ENCODE measurements at places on chromosomes 3 and 15.

- DNase-seq = no peak
Observed at GRCh38 chr3:128584412-128585020, 66.1 kb downstream of the RPN1 start.

DNA sequence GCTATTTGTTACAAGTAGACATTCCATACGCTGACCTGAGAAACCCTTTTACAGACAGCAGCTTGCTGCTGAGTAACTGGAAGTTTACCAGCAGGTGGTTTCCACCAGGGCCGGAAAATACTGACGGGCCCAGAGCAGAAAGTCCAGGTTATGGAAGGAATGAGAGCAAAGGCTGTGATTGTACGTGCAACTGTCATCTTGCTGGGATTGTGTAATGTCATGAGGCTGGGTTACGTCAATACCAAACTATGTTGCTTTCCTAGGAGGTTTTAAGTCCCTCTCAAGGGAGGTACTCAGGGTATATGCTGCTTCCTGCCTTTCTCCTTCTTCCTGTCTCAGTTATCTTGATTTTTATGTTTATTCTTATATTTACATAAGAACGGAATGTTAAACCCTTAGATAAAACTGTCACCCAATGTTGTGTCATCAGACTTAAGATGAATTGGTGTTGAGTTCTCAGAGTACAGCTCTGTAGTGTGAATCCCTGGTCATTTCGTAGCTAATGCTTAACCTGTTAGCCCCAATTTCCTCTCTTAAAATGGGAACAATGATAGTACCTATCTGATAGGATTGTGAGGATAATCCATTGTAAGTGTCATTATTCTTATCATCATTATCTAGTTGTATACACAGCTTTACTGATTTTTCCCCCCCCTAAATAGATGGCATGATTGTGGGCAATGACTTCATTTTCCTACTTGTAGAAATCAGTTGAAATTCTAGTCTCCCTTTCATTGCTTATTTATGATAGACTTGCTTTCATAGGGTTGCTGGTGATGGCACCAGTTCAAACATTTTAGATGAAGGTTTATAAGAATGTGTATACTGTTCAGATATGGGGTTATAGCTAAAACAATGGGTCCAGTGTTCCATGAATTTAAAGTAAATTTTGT lies 101.4 kb downstream of the FNDC3B start:
- DNase-seq = no peak

DNA sequence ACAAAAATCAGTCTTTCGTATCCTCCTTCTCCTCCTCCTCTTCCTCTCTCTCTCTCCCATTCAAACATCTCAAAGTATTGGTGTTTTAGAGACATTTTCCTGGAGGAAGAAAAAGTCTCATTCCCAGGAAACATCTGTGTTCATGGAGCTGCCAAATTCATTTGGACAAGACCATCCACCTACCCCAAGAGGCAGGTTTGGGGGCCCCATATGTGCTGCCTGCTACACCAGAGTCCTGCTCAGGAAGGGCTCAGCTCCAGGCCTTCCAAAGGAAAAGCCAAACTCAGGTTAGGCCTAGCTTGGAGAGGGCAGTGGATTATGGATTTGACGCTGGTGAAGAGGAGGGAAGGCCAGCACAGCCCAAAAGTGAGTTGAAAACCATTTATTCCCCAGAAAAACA lies 131.2 kb downstream of the SRGAP3 start:
- DNase-seq = no peak

- no peak for DNase-seq
Observed at GRCh38 chr15:27937851-27938250, 161.3 kb downstream of the OCA2 start.

- DNase-seq = no peak
Observed at GRCh38 chr3:197994736-197995135, 34.7 kb downstream of the LMLN start.

GRCh38 chr3:122200661-122201060 lies 17.2 kb downstream of the CASR start:
- DNase-seq = no peak

DNA sequence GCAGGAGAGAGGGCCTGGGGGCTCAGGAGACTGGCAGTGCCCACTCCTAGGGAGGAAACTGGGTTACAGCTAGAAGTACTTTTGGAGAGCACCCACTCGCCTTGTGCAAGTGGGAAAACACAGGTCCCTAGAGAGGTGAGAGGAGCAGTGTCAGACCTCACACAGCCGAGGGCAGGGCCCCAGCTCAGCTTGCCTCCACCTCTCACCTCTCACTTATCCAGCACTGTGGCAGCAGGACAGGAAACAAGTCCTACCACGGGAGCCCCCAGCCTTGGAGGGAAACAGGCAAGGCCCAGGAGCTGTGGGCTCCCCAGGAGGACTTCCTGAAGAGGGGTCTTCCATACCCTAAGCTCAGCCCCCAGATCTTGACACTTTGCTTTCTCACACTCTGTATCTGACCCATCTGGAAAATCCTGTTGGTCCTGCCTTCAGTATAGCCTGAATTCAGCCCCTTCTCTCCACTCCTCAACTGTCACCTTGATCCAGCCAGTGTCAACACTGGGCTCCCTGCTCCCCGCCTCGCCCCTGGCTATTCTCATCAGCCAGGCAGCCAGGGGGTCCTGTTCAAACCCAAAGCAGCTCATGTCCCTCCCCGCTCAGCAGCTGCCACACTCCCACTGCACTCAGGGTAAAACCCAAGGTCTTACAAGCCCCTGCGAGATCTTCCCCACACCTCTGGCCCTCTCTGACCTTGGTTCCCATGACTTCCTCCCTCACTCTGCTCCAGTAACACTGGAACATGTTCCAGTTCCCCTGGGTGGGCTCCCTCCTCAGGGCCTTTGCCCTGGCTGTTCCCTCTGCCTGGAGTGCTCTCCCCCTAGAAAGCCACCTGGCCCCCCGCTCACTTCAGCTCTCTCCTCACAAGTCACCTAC lies 870 bp upstream of the TMEM40 start:
- no peak for DNase-seq

DNA sequence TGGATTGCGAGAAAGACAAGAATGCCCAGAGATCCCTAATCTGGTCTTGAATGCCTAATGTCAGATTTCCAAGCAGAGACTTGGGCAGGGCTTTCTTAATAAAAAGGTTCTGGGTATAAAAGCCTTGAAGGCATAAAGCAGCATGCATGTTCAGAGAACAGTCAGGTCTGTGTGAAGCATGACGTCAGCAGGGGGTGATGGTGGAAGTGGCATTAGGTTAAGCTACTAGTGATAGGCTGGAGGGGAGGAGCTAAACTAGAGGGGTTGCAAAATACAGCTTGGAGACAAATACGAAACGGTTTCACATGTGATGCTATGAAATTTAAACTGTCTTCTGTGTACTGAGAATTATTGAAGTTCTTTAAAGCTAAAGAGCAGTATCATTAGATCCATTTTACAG lies 125.6 kb downstream of the VPS8 start:
- no peak for DNase-seq

GRCh38 chr15:39287322-39288195 lies 293.3 kb upstream of the THBS1 start:
- no peak for DNase-seq

GRCh38 chr15:64897345-64897985 lies 14.2 kb upstream of the ANKDD1A start:
- no peak for DNase-seq

DNA sequence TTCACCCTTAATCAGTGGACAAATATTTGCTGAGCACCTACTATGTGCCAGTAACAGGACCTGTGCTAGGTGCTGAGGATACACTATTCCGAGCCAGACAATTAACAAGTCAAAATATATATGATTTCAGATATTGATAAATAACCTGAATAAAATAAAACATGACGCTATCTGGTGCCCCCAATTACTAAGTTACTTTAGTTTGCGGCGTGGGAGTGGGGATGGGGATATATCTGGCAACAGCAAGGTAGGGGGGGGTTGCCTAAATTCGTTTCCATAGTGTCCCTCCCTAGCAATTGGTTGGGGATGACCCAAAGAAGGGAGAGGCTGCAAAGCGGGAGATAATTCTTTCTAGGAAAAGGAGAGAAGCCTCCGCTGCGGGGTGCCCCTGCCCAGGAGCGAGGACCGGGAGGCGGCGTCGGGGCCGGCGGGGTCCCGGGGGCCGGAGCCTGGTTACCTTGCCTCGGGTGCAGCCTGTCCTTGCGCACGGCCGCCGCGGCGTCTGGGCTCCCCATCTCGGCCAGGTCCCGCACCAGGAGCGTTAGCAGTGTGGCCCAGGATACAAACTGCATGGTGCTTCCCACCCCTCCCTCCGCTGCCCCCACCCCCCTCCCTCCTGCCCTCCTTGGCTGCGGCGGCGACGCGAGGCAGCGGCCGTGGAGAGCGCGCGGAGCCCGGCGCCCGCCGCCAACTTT lies 567 bp downstream of the ADAMTS9 start:
- DNase-seq = no peak

- no peak for DNase-seq
Observed at GRCh38 chr15:59251001-59251845, 44.6 kb downstream of the LDHAL6B start.

DNA sequence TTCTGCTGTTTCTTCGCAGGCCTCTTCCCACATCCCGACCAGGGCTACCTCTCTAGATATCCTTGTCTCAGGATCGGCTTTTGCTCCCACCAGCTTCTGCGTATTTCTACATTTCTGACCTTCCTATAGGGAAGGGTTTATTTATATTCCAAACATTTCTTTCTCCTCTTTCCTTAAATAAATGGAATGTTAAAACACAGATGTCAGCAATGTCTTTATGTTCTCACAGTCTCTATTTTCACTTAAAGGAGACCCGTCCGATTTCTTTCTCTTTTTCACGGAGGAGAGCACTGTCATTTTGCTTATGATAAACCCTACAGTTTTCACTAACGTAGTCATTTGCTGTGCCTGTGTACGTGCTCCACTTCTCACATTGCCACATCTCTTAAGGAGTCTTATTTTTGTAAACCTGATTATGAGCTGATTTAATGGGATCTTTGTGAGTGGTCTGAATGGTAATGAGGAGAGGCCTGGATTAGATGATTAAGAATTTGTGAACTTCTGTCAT lies 630 bp downstream of the KIF15 start:
- no peak for DNase-seq

DNA sequence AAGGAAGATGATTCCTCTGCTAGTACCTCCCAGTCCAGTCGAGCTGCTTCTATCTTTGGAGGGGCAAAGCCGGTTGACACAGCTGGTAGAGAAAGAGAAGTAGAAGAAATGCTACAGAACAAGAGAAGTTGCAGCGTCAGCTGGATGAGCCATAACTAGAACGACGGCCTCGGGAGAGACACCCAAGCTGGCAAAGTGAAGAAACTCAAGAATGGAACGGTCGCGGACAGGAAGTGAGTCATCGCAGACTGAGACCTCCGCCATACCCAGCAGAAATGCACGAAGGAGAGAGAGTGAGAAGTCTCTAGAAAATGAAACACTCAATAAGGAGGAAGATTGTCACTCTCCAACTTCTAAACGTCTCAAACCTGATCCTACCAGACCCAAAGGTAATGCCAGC lies 19.0 kb upstream of the PARP14 start:
- no peak for DNase-seq

- no peak for DNase-seq
Observed at GRCh38 chr3:40152482-40153133, 156.9 kb upstream of the EIF1B start.

DNA sequence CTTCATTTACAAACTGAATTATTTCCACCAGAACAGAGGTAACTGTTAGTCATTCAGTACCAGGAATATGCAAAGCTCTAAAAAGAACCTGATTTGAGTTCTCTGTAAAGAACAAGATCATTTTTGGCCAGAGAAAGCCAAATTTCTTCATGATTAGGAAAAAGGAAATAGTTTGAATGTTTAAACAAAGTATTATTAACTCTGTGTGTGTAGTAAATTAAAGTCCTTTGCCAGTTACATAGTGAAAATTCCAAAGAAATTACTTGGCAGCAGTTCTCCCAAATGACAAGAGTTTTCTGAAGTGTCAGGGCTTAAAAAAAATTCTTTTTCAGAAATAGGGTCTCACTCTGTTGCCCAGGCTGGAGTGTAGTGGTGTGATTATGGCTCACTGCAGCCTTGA lies 24.5 kb downstream of the QTRT2 start:
- no peak for DNase-seq

- DNase-seq = no peak
Observed at GRCh38 chr15:62749036-62749815, 293.3 kb upstream of the TPM1 start.

DNA sequence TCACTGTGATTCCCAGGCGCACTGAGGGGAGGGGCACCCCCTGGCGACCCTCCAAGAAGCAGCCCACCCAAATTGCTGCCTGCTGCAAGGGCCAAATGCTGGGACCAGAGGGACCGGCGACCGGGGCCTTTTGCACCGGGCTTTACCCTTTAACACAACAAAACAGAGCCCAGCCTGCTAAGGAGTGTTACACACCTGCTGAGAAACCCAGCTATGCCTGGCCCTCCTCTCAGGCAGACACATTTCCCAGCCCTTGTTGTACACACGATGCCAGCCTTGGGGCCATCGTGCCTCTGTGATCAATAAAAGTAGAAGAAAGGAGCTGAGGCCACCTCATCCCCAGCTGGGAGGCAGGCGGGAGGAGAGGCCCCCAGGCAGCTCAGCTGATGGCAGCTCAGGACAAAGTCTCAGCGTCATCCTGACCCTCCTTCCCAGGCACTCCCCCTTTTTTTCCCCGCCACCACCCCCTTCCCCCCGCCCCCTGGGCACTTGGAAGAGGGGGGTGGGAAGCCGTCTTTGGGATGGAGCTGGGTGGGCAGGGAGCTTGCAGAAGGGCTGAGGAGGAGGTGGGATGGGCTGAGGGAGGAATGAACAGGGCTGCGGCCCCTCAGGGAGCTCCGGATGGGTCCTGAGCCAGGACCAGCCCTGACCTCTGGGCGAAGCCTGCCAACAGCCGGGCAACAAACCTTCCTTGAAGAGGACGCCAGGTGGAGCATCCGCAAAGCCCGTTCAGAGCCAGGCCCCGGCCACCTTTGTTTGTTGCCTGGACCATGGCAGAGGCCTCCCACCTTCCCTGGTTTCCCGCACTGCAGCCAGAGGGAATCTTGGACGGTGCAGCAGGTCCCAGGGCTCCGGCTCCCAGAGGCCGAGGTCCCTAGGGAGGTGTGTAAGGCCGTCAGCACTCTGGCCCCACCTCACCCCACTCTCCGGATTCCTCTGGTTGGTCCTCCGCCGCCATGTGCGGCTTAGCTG lies 45.9 kb upstream of the SEC61A1 start:
- no peak for DNase-seq

DNA sequence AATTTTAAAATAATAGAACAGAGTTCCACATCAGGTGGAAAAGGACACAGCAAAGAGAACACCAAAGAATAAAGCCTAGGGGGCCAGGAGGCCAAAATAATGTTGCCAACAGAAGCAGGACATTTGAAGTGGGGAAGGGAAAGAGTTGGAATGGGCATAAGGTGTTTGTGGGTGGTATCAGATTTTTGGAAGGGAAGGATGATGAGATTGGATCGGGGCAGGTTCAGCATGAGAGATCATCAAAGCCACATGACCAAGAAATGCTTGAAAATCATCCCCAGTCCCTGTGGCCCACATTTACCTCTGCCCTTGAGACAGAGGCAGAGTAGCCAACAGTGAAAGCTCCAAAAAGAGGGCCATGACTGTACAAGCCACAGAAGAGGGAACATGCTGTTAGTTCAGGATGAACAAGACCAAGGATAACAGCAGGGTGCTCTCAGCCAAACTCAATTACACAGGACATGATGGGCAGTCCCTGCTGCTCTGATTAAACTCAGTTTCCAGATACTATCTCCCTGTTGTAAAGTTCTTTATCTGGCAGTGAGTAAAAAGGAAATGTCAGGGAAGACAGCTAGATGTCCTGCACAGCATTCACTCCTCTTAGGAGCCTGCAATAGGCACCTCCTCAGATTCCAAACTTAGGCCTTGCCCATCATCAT lies 32.5 kb downstream of the RAB27A start:
- DNase-seq = no peak

- DNase-seq = no peak
Observed at GRCh38 chr3:123082370-123083065, 15.7 kb downstream of the PDIA5 start.

GRCh38 chr3:186219211-186219638 lies 110.3 kb upstream of the ETV5 start:
- DNase-seq = no peak

Measured in T-helper 1 cell (primary cell).